ENCODE measurements at places on chromosomes 11 and 22. TPM values are rescaled to one million over a fixed set of nuclear protein-coding genes. Genes with fewer than 3 reads are reported as not detected.

Gene UBQLN3
- polyA plus RNA-seq, result 0.07 TPM

Gene VSIG10L2
- polyA plus RNA-seq, result 0.84 TPM

Gene DDI1
- not detected for polyA plus RNA-seq

Gene SCARF2
- polyA plus RNA-seq, result 1.3 TPM

Gene SPA17
- 11.4 TPM for polyA plus RNA-seq

Gene HSD17B12
- 32.1 TPM for polyA plus RNA-seq

Gene AIFM3
- polyA plus RNA-seq, result 3.3 TPM

Gene RAB36
- 0.46 TPM for polyA plus RNA-seq

Gene ADAMTS8
- polyA plus RNA-seq, result 0.37 TPM

Gene E2F8
- polyA plus RNA-seq, result 0.43 TPM

Gene FOSL1
- polyA plus RNA-seq, result 3.8 TPM

Gene TIMM10B
- 18.5 TPM for polyA plus RNA-seq

Gene OVCH2
- polyA plus RNA-seq, result 1.5 TPM

Gene SLC36A4
- polyA plus RNA-seq, result 6.9 TPM

Gene SLC22A12
- polyA plus RNA-seq, result not detected

Gene TBX10
- 0.09 TPM for polyA plus RNA-seq

Gene STK33
- 13.3 TPM for polyA plus RNA-seq

Gene CADM1
- polyA plus RNA-seq, result 7.6 TPM

Gene GDPD5
- 25.3 TPM for polyA plus RNA-seq

Gene MYO18B
- 2.4 TPM for polyA plus RNA-seq

Gene GRIA4
- 0.14 TPM for polyA plus RNA-seq

Gene SLC39A13
- polyA plus RNA-seq, result 37.1 TPM

Gene MS4A3
- polyA plus RNA-seq, result 2.2 TPM

Gene TNNI2
- 13.4 TPM for polyA plus RNA-seq

Gene PLXNB2
- polyA plus RNA-seq, result 53.2 TPM

Gene CNIH2
- polyA plus RNA-seq, result 1.6 TPM

Gene PLAAT5
- 0.11 TPM for polyA plus RNA-seq

Gene OTOG
- 0.05 TPM for polyA plus RNA-seq

Gene PITPNB
- 37.3 TPM for polyA plus RNA-seq

Gene DRICH1
- 1.4 TPM for polyA plus RNA-seq

Gene MS4A15
- polyA plus RNA-seq, result 0.23 TPM

Gene KRTAP5-11
- polyA plus RNA-seq, result not detected

Gene SAA1
- 1,843 TPM for polyA plus RNA-seq

Gene FZD4
- polyA plus RNA-seq, result 5.9 TPM

Gene MPPED2
- polyA plus RNA-seq, result 6.2 TPM

Gene PGA5
- 1.4 TPM for polyA plus RNA-seq

Gene FAT3
- polyA plus RNA-seq, result 0.25 TPM

Gene SLCO2B1
- 14.4 TPM for polyA plus RNA-seq

Gene GDPD4
- polyA plus RNA-seq, result 0.02 TPM

Gene C22orf15
- polyA plus RNA-seq, result 1.3 TPM

Gene CASP5
- 0.55 TPM for polyA plus RNA-seq

Gene PRAME
- 0.89 TPM for polyA plus RNA-seq

Gene AP2A2
- polyA plus RNA-seq, result 57.2 TPM

Gene CDC45
- 5.1 TPM for polyA plus RNA-seq

Gene EP300
- 11.1 TPM for polyA plus RNA-seq

Gene UBTFL1
- polyA plus RNA-seq, result not detected

Gene ADM2
- 1.4 TPM for polyA plus RNA-seq

Gene MEI1
- 14.7 TPM for polyA plus RNA-seq

Gene PRR33
- polyA plus RNA-seq, result 0.18 TPM

Gene RIBC2
- polyA plus RNA-seq, result 0.66 TPM

Gene PLAAT4
- polyA plus RNA-seq, result 109 TPM

Gene SMIM35
- 0.09 TPM for polyA plus RNA-seq

Gene ACR
- polyA plus RNA-seq, result 0.21 TPM

Gene UBQLNL
- polyA plus RNA-seq, result 1.5 TPM

Gene OR8G1
- polyA plus RNA-seq, result not detected
